ENCODE measurements at places on chromosomes 16 and 17.

GRCh38 chr16:78655331-78656113 lies 556.1 kb downstream of the WWOX start:
- no peak for DNase-seq

- no peak for DNase-seq
Measured at GRCh38 chr17:66412857-66413558, 110.6 kb downstream of the PRKCA start.

DNA sequence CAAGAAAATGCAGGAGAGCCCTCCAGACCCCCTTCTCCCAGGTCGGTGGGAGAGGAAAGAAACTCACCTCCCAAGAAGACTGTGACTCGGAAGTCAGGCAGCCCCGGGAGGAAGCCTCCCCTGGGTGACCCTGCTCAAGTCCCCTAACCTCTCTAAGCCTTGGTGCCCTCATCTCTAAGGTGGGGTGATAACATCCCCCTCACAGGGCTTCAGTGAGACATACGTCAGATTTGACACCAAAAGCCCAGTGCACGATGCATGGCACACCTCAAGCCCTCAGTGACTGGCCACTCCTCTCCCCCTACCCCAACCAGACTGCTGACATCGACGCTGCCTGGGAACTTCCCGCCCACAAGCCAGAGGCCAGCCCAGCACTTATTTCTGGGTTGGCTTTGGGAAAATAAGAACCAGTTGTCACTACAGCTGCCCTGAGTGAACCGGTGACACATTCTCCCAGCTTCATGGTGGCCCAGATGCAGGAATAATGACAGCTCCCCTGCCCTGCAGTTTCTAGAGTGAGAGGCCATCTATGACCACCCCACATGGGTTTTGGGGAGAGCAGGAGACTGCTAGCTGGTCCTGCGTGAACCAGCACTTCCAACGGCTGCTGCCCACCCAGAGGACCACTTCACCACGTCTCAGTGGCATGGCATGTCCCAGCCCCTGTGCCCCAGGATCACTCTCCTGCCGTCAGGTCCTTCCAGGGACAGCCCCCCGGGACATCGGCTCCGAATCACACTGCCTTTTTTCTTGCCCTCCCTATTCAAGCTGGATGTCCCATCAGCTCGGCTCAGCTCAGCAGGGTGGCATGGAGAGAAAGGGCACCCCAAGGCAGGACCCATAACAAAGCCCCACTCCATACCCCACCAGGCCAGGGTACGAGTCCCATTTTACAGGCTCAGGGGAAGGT lies 9.5 kb downstream of the KNOP1 start:
- no peak for DNase-seq

DNA sequence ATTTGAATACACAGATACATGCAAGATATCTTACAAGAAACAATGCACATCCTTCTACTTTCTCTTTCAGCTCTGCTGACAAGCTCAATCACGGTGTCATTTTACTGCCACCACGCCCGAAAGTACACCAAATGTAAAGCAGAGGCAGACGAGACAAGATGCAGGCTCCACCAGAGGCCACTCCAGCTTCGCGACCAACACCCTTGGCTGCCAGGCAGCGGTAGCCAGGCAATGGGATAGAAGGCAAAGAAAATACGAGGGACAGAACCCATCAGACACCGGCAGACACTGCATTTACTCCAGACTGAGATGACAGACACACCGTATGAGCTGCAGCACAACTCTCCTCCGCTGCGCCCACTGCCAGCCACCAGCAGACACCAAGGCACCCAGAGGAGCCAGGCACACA lies 41.0 kb downstream of the USP22 start:
- DNase-seq = no peak

DNA sequence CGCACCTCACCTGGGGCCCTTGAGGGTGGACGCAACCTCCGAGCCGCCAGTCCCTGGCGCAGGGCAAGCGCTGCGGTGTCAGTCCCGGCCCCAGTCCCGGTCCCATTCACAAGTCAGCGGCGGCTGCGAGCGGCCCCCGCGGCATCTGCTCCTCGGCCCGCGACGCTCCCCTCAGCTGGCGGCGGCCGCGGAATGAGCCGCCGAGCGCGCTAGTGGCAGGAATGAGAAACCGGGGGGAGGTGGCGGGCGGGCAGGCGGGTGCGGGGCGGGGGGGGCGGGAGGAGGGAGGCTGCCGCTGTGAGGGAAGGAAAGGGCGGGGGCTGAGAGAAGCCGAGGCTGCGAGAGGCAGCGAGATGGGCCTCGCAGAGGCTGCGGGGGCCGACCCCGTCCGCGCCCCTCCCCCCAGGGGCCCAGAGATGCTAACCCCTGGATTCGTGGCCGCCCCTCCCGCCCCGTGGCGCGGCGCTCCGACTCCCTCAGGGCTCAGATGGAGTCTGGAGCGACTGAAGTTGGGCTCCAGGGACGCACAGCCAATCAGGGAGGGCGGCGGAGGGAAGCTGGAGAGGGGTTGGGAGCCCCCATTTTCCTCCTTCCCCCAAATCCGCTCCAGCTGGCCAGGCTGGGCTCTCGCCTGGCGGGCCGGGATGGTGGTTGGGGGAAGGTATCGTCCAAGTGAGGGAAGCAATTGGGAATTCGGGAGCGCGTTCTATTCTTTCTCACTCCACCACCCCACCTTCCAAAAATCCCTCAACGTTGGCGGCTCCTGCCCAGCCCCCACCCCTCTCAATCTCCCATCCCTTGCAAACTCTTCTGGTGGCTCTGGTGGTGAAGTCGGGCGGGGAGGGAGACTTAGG lies at the start of gene CDH11:
TSS of gene CDH11 (minus strand) at position 194 of the 854 bp plus-strand sequence. CDS start 117,194 bp downstream, outside the sequence.
- no peak for DNase-seq

- DNase-seq = peak; percentile 74
Measured at GRCh38 chr17:81665205-81666091, 957 bp downstream of the OXLD1 start.

DNA sequence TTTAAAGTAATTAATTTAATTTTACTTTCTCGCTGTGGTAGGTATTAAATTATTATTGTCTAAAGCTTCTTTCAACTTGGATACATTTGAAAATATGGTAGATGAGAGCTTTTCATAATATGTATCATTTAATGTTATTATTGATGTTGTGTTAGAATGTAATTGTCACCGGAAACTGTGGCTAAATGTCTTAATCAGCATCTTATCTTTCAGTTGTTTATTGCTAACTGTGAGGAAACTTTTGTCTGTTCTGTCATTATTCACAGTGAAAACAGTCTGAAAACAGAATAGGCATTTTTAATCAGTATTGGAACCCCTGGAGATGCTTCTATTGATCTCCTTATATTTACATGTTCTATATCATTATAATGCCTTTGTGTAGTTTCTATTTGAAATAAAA lies 120.7 kb downstream of the STXBP4 start:
- DNase-seq = no peak

Data from activated naive CD8-positive, alpha-beta T cell treated with anti-CD3 and anti-CD28 coated beads, Interleukin-2, amount 50 U/mL, for 24 hours (primary cell).